ENCODE measurements at places on chromosomes 12 and 14.

GRCh38 chr12:121926874-121927706 lies 8.7 kb downstream of the CFAP251 start:
- DNase-seq: no peak

DNA sequence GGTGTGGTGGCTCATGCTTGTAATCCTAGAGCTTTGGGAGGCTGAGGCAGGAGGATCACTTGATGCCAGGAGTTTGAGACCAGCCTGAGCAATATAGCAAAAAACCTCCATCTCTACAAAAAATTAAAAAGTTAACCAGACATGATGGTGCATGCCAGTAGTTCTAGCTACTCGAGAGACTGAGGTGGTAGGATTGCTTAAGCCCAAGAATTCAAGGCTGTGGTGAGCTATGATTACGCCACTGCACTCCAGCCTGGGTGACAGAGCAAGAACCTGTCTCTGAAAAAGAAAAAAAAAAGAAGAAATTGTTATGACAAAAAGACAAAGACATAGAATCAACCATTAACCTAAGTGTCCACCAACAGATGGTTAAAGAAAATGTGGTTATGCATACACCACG lies 2.1 kb upstream of the ATP23 start:
- no peak for DNase-seq

DNA sequence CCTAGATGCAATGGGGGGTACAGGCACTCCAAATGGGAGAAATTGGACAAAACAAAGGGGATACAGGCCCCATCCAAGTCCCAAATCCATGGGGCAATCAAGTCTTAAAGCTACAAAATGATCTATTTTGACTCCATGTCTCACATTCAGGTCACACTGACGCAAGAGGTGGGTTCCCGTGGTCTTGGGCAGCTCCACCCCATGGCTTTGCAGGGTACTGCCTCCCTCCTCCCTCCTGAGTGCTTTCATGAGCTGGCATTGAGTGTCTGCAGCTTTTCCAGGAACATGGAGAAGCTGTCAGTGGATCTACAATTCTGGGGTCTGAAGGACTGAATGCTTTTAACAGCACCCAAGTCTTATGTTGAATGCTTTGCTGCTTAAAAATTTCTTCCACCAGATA lies 274.5 kb upstream of the LRIG3 start:
- DNase-seq: no peak

DNA sequence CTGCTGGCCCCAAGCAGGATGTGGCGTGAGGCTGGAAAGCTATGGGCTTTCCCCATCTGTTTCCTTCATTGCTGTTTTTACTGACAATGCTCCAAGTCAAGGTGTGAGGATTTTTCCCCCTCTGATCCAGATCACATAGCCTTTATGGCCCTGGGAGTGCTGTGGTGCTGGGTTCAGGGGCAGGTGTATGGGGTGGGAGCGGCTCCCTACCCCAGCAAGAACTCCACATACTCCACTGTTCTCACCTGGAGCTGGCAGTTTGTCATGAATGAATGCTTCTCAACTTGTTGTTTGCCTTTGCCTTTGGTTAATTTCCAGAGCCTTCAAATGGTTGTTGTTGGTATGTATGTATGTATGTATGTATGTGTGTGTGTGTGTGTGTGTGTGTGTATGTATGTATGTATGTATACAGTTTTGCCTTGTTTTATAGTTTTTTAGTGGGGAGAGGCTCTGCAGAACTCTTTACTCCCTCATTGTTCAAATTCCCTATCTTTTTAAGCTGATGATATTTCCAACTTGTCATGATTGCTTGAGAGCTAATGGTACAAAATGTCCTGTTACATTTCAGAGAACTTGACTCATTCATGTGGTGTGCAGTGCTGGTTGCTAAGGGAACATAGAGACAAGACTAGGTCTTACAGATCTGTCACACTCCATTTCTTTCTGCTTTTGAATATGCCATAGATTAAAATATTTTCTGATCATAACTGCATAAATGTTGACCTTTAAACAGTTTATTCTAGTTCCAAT lies 36.6 kb upstream of the ASPG start:
- DNase-seq: no peak

DNA sequence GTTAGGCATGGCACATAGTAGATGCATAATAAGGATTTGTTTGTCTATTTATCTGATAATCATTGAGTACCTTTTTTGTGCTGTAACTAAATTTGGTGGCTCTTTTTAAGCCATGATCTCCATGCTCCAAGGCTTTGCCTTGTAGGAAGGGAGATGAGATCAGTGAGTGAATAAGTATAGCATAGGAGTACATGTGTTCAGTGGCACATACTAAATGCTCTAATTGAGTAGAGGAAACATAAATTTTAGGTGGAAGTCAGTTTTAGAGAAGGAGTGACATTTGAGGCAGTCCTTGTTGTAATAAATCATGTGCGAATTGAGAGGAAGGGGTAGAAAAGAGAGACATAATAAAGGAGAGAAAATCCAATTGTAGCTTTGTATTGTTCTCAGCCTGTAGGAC lies 482.6 kb downstream of the NRXN3 start:
- no peak for DNase-seq

DNA sequence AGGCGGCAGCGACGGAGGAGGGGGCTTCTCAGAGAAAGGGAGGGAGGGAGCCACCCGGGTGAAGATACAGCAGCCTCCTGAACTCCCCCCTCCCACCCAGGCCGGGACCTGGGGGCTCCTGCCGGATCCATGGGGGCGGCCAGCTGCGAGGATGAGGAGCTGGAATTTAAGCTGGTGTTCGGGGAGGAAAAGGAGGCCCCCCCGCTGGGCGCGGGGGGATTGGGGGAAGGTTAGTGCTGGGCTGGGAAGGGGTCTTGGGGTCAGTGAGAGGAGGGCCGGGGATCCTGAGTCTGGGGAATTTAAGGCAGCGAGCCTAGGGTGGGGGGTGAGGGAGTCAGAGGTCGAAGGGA lies 203 bp downstream of the NFATC4 start:
- no peak for DNase-seq

- no peak for DNase-seq
Measured at GRCh38 chr12:98840325-98840724, 195.2 kb downstream of the APAF1 start.

GRCh38 chr12:128667193-128667592 lies 156.6 kb downstream of the SLC15A4 start:
- no peak for DNase-seq

DNA sequence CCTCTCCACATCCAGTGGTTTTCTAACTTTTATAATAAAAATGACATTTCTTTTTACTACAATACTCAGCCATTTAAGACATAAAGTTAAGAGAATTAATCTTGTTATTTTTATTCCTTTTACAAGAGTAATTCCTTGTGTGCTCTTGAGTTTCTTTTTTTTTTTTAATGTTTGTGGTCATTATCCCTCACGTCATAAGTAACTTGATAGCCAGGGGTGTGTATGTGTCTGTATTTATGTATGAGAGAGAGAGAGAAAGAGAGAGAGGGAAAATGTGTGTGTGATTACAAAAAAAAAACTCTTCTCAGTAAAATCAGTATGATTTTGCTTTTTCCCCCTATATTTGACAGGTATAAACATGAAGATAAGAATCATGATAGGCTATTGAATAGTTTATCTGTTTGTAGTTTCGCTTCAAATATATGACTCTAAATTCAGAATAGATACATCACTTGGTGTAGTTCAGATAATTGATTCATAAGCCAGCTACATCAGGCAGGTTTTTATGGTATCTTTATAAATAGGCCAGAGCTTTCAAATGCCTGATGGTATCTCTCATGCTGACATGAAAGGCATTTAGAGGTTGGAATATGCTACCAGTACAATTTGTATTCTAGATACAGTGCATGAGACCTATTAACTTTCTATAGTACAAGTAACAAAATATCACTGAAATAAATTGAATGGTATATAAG lies 34.9 kb downstream of the RERGL start:
- no peak for DNase-seq

Measured in activated CD4-positive, alpha-beta T cell treated with anti-CD3 and anti-CD28 coated beads, Interleukin-2, Interleukin-4, amounts not matched to agents 100 ng/mL and 50 ng/mL, durations not matched to agents 16 hours and 8 hours (primary cell).